ENCODE measurements at places on chromosomes 1 and 21.

GRCh38 chr1:162285149-162285561 is 91.5 kb downstream of the SPATA46 start:
- no peak for DNase-seq

DNA sequence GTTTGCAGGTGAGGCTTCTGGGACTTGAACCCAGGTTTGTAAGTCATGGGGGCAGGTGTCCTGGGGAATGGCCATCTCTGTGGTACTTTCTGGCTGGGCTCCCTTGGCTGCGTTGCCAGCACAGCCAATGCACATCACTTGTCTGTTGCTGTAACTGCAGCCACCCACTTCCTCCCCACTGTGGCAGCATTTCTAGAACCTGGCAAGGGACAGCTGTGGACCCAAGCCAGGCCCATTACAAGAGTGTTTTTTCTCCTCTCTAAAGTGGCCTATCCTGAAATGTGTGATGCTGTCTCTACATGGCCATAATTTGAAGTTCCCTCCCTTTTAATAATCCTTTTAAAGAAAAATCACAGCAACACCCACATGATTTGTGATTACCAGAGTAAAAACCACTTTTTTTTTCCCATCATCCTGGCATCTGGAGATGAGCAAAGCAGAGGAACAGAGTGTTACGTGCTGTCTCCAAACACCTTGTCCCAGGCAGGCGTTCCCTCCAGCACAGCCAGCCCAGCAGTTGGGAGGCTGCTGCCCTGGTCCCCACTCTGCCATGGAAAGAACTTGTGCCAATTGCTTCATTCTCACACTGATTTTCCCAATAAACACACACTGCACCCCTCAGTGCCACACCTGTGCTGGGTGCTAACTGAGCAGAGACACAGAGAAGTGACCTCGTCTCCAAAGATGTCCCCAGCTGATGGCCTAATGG is 360.6 kb upstream of the USP24 start:
- no peak for DNase-seq

DNA sequence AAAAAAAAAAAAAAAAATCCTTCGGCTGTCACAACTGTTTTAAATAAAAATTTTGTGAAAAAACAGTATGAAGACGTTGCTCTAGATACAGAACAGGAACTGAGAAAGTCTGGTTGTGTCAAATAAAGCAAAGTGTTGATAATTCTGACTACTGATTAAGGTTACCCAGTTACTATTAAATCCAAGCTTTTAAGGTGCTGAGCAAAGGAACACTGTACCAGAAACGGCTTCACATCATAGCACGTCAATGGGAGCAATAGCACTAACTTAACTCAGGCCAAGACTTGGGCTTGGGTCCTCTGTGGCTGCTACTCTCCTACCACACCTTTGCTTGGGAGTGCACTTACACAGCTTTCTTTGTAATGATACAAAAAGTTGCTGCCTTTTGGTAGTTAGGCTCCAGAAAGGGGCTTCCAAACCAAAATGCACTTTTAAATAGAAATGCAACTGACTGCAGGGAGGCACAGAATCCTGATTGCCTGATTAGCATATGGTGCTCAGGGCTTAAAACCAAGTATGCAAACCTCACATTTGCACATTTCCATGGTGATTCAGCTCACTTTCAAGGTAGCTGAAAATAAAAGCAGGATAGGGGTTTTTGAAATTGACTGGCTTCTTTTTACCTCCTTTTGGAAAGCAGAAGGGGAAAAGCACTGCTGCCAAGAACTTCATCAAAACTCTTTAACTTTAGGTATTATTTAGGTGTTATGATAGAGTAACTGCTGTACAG is 6.3 kb downstream of the MCL1 start:
- no peak for DNase-seq

- DNase-seq: no peak
These were observed 5.1 kb downstream of the CR1 start for GRCh38 chr1:207501071-207501470.

GRCh38 chr1:173212952-173213491 is 5.9 kb upstream of the TNFSF4 start:
- DNase-seq: no peak

Measured in GM12891 (cell line).